ENCODE measurements at places on chromosomes 1 and 21. TPM values are rescaled to one million over a fixed set of nuclear protein-coding genes. Genes with fewer than 3 reads are reported as not detected.

Gene TRIM46
- 8.6 TPM for total RNA-seq

Gene ADAMTS1
- total RNA-seq: 0.31 TPM

Gene RHD
- 0.12 TPM for total RNA-seq

Gene PADI3
- total RNA-seq: not detected

Gene PHF13
- total RNA-seq: 19.3 TPM

Gene RCAN3
- 103 TPM for total RNA-seq

Gene DTL
- 65.4 TPM for total RNA-seq

Gene DCST1
- not detected for total RNA-seq

- no peak for DNase-seq
Measured at GRCh38 chr1:151814971-151815545, 9.8 kb upstream of the LINGO4 start.

DNA sequence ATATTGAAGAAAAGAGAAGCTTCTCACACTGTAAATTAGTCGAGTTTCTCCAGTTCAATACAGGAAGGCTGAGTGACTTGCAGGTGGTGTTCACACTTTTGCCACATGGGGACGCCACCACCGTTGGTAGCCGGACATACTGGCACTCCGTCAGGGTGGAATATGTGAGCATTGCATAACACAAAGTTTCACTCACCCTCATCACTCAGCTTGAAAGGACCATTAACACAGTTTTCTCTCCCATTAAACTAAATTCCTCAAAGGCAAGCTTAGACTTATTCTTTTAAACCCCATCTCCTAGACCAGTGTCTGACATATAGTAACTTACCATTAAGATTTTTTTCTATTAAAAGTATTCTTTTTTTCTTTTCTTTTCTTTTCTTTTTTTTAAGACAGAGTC is 105.3 kb upstream of the SERBP1 start:
- DNase-seq: peak; percentile 74

GRCh38 chr21:42860345-42860744 is 19.0 kb downstream of the WDR4 start:
- DNase-seq: no peak

- DNase-seq: no peak
Measured at GRCh38 chr1:39358491-39358890, 132.9 kb upstream of the BMP8A start.

DNA sequence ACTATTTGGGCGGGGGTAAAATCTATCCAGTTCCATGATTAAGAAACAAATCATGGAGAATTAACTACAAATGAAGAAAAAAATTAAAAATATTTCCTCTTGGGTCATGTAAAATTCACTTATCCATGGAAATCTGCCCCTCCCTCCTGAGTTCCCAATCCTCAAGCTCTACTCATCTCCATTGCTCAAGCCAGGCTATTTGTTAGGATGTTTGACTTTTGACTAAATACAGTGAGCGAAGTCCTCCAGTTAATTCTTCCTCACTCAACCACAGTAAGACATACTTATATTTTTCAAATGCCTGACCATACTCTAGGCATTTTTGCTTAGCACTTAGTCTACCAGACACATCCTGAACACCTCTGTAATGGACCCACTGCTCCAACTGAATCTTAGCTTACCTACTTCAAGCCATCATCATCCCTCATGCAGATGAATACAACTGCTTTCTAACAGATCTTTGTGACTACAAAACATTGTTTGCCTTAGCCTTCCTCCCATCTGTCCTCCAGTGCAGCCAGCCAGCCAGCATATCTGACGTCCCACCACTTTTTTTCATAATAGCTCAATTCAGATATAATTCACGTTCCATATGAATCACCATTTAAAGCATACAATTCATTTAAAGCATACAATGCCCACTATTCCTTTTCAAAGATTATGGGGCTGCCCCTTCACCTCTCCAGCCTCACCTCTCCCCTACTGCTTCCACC is 154.2 kb downstream of the RERE start:
- DNase-seq: no peak

DNA sequence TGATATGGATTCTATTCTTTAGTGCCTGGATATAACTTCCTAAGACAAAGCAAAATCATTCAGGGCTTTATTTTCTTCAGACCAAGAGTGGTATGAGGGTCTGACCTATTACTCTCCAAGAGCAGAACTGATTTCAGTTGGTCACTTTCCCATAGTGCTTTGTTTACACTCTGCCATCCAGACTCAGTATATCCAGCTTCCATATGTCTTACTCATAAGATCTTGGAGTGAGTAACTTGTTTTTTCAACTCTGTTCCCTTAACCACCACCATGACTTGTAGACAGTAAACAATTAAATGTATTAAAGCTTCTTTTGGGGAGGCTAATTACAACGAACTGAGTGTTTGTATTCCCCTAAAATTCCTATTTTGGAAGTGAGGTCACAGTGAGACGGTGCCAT is 83.4 kb downstream of the USP24 start:
- DNase-seq: no peak

DNA sequence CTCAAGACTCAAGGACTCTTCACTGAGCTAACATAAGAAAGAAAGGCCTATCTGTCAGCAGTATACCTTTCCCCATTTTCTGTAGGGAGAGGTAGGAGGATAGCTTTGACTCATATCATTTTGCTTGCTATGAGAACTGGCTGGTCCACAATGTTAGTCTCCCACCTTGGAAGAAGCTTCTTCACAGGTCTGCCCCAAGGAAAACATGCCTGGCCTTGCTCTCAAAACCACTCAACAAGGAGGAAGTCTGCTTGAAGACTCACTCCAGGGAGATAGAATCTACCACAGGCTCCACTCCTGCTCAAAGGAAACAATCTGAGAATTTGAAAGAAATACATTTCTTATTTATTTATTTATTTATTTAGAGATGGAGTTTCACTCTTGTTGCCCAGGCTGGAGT is 29.5 kb upstream of the LAMC1 start:
- DNase-seq: no peak

DNA sequence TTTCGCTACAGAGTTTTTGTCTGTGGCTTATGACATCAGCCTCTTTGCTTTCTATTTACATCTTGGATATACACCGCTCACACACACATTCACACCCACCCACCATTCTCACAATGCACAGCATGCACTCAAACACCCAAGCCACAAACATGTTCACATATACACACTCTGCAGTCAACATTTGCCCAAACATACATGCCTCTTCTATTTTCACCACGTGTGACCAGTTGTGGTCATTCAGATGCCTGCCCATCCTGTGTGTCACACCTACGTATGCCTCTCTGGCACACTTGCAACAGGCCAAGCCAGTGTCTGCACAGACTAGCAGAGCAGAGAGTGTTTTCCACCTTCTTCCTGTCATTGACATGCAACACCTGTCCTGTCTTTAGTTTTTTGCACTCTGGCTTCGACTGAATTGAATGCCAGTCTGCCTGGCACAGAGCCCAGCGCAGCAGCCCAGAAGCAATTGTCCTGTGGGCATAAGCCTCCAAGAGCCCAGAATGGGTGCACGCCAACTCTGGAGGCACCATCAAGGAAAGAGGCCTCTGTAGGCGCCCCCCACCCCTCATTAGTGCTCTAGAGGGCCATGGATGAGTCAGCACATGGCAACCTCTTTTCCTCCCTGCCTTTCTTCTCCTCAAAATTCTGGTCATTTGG is 37.7 kb upstream of the LRRN2 start:
- DNase-seq: peak; percentile 7

- peak; percentile 98 for DNase-seq
Measured at GRCh38 chr1:33080885-33081553, at the start of gene AZIN2. Gene AZIN2 (plus strand): TSS chr1:33081153. CDS start chr1:33082250, 1,097 bp downstream.

DNA sequence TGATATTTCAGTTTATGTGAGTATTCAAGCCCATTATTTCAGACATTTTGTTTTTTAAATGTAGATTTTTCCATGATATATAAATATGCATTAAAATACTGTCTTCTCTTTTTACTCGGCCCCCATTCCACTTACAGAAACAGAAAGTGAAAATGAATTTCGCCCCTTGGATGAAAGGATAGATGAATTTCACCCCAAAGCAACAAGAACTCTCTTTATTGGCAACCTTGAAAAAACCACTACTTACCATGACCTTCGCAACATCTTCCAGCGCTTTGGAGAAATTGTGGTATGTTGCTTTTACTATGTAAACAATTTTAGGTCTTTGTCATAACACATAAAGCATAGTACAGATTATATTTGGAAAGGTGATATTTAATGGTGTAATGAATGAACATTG is 59.9 kb downstream of the ZBTB17 start:
- DNase-seq: no peak

- DNase-seq: no peak
Measured at GRCh38 chr1:193083365-193084088, 21.7 kb downstream of the GLRX2 start.

DNA sequence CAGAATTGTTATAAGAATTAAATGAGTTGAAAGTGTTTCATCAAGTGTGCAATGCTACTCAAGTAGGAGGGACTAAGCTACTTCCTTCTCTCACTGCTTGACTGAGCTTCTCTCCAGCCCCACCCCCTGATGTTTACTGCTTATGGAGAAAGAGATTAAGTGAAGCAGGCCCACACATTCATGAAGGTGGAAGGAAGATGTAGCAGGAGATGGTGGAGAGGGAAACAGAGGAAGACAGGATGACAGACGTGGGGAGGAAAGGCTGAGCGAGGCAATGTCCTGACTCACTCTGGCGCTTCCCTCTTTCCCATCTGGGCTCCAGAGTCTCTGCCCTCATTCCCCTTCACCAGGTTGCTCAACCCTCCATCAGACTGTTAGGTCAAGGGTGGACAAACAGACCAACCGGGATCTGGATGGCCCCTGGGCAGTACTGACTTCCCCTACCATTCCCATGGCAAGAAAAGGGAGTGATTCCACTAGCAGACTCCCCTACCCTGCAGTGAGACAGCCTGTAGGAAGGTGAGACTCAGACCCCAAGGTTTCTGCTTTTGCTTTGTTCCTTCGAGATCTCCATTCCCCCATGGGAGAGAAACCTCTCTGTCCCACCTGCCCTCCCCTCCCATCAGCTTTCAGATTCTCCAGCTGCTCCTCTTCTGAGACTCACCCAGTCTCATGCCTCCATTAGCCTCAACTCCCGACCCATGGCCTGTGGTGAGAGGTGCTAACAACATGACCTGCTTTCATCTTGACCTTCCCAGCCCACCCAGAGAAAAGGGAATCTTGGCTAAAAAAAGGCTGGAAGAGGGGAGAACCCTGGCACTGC is 3.1 kb upstream of the ARHGEF2 start:
- DNase-seq: peak; percentile 26

GRCh38 chr1:165954940-165955339 is 127.5 kb downstream of the UCK2 start:
- DNase-seq: no peak

DNA sequence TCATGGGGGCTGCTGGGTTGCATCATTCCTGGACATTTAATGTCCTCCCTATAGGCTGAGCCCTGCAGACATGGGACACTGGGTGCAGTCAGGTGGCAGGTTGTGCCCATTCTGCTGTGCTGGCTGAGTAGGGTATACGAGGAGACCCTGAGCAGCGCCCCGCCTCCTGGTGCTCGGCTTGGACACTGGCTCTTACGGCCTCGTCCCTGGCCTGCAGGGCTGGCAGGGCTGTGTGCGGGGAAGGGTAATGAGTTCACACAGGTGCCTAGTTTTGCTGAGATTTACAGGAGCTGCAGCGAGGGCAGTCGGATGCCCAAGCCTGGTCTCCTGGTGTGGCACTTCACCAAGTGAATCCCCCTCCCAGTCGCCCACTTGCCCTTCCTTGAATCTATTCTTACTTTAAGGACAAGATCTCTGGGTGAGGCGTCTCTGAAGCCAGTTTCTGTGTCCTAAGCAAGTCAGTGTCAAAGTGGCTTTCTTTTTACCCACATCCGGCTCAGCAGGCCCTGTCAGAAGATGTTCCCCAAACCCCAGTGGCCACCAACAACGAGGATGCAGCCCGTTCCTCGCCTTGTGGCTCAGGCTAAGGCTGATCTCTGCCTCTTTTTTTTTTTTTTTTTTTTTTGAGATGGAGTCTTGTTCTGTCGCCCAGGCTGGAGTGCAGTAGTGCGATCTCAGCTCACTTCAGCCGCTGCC is 73.2 kb downstream of the MAN1C1 start:
- DNase-seq: no peak

DNA sequence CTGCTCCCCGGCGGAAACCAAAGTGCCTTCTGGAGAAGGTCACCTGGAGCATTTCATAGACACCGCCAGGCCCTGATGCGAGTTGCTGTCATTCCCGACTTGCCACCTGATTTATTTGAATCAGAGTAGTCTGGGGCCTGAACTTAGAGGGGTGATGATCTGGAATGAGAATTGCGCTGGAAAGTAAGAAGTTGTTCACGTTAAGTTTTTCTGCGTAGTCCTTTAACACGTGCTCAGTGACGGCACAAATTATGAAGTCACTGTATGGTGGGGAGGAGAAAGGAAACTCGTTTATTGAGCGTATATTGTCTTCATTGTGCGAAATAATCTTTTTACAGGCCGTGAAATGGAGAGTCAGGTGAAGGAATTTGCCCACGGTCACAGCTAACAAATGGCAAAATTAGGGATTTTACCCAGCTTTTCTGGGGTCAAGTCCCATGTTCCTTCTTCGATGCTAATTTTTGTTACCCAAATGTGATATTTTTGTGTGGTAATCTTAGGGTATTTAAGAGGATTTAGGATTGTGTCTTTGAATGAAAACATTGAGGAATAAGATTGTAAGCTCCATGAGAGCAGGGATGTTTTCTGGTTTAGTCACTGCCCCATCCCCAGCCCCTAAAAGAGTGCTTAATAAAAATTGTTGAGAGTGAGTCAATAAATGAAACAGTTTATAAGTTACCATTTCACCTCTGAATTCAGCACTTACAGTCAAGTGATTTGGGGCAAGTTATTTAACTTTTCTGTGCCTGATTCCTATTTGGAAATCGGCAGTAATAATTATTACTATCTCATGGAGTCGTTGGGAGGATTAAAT is 46.4 kb upstream of the NBL1 start:
- no peak for DNase-seq

GRCh38 chr1:89425056-89425455 is 61.2 kb downstream of the GBP6 start:
- DNase-seq: no peak

DNA sequence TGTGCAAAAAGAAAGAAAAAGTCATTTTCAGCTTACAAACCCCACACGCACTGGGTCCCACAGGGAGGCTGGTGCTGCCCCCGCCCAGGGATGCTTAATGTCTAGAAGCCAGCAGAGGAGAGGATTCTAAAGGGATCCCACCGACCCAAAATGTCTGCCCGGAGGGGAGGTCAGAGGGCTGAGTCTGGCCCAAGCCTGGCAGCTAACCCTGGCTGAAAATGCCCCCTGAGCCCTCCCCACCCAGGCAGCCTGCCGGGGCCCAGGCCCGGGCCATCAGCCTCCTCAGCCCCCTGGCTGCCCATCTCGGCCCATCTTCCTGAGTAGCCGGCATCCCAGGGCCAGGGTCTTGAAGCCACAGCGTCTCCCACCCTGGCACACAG is 33.5 kb downstream of the ACOT7 start:
- no peak for DNase-seq

Measured in activated T-cell treated with anti-CD3 and anti-CD28 coated beads, Interleukin-2, amount 50 U/mL, for 72 hours (primary cell).